ENCODE measurements at places on chromosomes 16 and 17. TPM values are rescaled to one million over a fixed set of nuclear protein-coding genes. Genes with fewer than 3 reads are reported as not detected.

The DPEP1 gene
- total RNA-seq: 1.6 TPM

The MT3 gene
- not detected for total RNA-seq

The SPAG9 gene
- 80.6 TPM for total RNA-seq

The SMIM5 gene
- 0.61 TPM for total RNA-seq

The FAM171A2 gene
- total RNA-seq: 2.5 TPM

The CASKIN1 gene
- total RNA-seq: 0.35 TPM

The LHX1 gene
- total RNA-seq: 0.79 TPM

The ZNF469 gene
- total RNA-seq: 7.7 TPM

The CFAP97D1 gene
- not detected for total RNA-seq

The ITGAL gene
- total RNA-seq: not detected

Measured in A549 treated with Mapracorat at 1 μM for 4 hours (cell line).